Activated CD4-positive, alpha-beta memory T cell treated with anti-CD3 and anti-CD28 coated beads, Interleukin-2, amount 10 ng/mL, durations not matched to agents 7 days and 5 days (primary cell): ENCODE measurements at places on chromosomes 13 and 19. TPM values are rescaled to one million over a fixed set of nuclear protein-coding genes. Genes with fewer than 3 reads are reported as not detected.

DNA sequence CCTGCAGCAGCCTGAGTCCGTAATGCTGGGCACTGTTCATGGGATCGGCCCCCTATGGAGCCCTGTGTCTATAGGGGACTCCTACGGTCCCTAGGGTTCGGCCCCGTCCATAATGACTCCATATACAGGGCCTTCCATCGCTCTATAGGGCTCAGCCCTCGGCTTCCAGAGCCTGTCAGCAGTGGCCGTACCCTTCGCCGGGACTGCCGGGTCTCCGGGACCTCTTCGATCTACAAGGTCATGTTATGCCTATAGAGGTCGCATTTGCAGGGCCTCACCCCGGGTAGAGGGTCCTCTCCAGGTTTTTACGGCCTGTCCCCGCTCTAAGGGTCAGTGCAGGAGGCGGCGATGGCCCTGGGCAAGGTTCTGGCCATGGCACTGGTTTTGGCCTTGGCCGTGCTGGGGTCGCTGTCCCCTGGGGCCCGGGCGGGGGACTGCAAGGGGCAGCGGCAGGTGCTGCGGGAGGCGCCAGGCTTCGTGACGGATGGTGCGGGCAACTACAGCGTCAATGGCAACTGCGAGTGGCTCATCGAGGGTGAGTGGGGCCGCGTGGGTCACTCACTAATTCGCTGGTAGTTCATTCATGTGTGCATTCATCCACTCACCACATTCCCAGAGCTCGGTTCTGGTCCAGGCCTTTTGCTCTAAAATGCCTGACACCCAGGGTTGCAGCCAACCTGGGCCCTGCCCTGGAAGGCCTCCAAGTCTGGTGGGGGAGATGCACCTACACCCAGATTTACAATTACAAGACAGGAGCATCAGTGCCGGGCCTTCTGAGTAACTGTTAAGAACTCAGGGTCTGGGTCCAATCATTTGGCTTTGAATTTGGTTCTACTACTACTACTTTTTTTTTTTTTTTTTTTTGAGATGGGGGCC, 699 bp downstream of the MEGF8 start:
- DNase-seq = no peak

- DNase-seq = no peak
Observed at GRCh38 chr19:19388568-19389555, 16.6 kb upstream of the GATAD2A start.

The LILRA1 gene
- total RNA-seq = not detected

The SRRM5 gene
- total RNA-seq = 0.45 TPM
